Common myeloid progenitor, CD34-positive (primary cell): ENCODE measurements at places on chromosomes 3 and 15.

DNA sequence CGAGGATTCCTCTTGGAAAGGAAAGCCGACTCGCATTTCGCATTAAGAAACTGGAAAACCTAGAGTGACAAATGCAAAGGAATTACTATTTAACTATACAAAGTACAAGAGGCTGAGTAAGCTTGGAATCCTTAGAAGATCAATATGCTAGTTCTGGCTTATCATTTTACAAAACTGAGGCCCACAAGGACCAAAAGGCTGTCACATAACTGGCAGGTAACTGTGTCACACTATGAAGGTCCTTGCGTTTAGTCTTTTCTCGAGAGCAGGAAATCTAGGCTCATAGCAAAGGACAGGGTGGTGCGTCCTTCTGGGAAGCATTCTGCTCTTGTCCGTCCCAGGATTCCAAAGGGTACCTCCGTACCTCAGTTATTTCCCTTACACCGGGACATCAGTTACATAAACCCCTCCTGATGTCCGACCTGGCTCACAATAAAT is 629 bp downstream of the RPL24 start:
- no peak for DNase-seq

GRCh38 chr3:116561529-116561928 is 116.2 kb upstream of the LSAMP start:
- DNase-seq = no peak

DNA sequence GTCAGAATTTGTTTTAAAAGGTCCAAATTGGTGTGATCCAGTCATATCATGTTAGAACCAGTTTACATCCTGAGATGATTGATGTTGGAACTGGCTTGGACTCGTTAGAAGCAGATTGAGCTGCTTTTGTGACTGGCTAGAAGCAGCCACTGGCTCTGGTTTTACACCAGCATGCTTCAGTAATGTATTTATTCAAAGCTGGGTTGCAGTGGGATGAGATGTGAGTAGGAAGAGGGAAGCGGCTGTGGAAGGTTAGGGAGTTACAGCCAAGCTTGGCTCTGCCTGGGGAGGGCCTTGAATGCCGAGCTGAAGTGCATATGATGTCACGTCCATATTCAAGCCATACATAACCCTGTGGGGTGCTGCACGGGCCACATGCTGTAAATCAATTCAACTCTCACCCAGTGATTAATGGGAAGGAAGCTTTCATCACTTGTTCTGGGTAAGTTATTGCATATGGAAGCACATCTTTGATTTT is 104.0 kb upstream of the SMAD3 start:
- DNase-seq = peak; percentile 19

GRCh38 chr15:35998663-35999602 is 453.0 kb upstream of the DPH6 start:
- DNase-seq = no peak

DNA sequence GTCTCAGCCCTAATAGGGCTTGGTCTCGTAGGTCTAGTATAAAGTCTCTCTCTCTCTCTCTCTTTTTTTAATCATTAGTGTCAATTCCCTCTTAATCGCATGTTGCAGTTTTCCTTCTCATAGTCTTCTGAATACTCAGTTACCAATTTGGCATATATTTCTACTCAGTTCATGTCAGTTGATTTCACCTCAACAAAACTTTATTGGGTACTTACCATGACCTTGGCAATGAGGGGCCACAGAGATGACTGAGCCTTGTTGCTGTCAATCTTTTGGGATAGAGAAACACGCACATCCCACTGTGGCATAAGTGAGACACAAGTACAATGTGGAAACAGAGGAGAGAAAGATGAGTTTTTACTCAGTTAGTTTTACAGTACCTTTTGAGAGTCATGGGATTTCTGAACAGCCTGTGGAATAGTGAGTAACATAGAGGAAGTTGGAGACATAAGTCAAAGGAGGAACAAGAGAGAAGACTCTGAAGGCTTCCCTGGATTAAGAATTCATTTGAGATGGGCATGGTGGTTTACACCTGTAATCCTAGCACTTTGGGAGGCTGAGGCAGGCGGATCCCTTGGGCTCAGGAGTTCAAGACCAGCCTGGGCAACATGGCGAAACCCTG is 150.2 kb upstream of the CBLB start:
- DNase-seq = no peak

- peak; percentile 73 for DNase-seq
Observed at GRCh38 chr3:43894176-43895049, 203.7 kb downstream of the ABHD5 start.

DNA sequence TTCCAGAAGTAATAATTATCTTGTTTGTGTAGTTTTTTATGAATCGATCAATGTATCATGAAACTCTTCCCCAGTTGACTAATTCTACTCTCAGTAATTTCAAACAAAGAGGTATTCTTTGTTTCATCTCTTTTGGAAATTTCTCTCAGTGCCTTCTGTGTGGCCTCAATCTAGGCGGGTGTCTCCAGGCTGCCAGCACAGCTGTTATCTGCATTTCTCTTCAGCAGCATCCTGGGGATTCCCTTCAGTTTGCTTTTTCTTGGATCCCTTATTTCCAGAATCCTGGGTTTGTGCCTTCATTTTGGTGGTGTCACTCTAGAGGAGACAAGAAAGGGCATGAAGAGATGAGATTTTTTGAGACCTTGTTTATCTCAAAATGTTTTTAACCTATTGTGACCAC is 22.7 kb downstream of the NIPA2 start:
- no peak for DNase-seq

DNA sequence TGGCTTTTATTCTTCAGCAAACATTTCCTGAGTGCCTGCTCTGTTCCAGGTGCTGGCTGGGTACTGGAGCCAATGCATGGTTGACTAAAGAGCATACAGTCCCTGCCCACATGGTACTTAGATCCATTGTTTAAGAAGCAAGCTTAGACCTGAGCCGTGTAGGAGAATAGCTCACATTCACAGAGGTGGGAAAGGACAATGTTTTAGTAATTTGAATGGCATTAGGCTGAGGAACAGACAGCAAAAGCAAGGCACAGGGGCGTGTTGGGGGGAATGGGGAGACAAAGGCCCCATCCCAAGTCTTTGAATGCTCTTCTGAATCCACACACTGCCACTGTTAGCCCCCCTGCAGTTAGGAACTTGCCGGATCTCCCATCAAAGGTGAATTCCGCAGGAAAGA is 388.2 kb upstream of the RGMA start:
- no peak for DNase-seq

DNA sequence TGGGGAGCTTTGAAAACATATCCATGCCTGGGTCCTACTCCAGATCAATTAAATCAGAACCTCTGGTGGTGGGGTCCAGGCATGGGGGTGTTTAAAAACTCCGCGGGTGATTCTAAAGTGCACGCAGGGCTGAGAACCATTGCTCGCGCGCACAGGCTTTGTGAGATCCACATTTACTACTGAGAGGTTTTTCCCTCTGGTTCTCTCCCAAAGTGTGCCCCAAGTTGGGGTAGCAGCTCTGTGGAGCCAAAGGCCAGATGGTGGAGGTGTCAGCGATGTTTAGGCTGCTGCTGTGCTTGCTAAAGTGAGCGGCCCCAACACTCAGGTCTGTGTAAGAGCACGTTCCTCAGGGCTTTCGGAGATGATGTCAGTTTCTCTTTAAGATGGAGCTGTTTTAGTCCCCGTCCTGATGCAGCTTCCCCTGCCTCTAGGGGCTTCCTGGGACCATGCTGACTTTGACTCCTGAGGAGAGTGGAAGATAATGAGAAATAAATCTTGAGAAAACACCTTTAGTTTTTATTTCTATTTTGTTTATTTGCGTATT is 13.4 kb upstream of the MAGEF1 start:
- no peak for DNase-seq

- DNase-seq = peak; percentile 56
Observed at GRCh38 chr15:88878720-88879184, 16.6 kb downstream of the HAPLN3 start.

DNA sequence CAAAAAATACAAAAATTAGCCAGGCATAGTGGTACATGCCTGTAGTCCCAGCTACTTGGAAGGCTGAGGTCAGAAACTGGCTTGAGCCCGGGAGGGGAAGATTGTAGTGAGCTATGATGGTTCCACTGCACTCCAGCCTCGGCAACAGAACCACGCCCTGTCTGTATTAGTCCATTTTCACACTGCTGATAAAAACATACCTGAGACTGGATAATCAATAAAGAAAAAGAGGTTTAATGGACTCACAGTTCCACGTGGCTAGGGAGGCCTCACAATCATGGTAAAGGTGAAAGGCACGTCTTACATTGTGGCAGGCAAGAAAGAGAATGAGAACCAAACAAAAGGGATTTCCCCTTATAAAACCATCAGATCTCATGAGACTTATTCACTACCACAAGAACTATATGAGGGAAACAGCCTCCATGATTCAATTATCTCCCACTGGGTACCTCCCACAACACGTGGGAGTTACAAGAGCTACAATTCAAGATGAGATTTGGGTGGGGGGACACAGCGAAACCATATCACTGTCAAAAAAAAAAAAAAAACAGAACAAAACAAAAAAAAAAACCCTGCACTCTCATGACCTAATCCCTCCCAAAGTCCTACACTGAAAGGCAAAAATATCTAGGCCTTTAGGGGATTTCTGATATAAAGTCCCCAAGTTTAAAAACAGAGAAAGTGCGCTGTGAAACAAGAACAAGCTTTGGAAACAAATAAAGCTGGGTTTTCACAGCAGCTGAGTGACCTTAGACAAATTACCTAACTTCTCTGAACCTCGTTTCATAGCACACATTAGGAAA is 224.7 kb downstream of the IGSF11 start:
- DNase-seq = no peak

DNA sequence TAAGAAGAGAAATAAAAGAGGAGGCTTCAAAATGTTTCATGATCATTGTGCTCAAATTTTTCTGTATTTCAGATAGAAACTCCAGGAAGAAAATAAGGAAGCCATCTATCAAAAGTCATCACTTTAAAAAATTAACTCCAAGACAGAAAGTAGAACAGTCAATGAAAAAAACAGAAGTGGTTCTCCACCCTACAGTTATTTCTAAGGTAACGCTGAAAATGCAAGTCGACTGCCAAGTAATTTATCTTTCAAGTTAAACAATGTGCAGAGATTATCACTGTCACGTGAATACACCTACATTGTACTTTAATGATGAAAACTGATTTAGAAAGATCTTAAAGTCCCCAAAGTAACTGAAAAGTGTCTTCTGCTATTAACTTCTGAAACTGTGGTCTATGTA is 78.5 kb upstream of the SNRPA1 start:
- no peak for DNase-seq

DNA sequence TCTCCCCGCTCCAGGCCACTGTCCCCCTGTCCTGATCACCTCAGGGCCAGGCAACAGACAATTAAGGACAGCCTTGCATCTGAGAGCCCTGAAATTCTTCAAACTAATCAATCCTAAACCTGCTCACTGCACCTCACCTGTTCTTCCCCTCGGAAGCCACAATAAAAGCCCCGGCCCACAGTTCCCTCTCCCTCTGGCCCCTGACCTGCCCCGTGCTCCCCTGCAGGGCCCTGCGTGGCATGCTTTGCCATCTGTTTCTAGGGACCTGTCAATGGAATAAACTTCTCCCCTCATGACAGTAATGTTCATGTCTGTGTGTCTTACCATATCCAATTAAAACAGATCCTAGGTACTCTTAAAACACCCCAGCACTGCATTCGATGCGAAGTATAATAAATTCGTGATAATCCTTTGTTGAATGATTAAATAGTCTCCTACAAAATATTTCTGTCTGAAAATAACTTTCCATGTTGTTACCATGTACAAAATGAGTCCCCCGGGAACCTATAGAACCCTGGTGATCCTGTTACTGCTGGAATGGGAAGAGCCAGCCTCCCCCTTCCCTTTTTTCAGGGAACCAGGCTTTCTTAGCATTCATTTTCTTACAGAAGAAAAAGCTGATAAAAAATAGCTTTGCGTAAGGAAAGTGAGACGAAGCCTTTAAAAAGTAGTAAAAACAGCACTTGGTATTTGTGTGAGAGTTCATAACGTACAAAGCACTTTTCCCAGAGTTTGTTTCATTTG is 59.0 kb downstream of the ABTB1 start:
- no peak for DNase-seq

- no peak for DNase-seq
Observed at GRCh38 chr3:102688556-102688930, 253.7 kb downstream of the ZPLD1 start.

DNA sequence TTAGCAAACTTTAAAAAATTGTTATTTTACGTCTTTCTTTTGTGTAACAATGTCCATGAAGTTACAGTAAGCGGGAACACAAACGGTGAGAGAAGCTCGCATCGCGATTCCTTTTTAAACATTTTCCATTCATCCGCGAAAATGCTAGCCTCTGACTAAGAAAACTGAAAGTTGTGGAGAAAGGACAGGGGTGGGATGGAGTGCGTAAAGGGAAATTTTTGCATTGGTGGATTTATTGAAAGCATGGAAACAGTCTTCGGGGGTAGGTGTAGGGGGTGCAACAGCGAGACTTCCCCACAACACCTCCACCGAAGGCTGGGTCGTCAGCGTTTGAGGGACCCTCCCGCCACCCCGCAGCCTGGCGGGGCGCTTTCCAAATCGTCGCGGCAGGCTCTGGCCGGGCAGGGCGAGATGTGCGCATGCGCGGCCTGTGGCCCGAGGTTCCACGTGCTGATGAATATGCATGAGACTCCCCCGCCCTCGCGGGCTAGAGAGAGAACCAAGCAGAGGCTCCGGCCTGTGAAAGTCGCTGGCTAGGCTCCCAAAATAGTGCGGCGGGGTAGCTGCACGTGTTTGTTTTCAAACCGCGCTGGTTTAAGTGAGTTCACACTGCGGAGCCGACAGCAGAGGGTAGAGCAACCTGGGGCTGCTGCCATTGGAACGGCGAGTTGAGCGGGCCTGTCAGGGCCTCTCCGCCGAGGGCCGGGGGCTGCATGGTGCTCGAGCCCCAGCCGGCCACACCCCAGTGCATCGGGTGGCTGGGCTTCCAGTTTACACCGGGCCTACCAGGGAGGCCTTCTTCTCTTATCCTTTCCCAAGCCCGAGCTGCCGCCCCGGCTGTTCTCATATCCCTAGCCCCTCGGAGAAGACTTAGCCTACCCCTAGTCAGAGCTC is 9.9 kb downstream of the ZIC1 start:
- no peak for DNase-seq

GRCh38 chr15:76150513-76150912 is 90.7 kb downstream of the TMEM266 start:
- peak; percentile 74 for DNase-seq

DNA sequence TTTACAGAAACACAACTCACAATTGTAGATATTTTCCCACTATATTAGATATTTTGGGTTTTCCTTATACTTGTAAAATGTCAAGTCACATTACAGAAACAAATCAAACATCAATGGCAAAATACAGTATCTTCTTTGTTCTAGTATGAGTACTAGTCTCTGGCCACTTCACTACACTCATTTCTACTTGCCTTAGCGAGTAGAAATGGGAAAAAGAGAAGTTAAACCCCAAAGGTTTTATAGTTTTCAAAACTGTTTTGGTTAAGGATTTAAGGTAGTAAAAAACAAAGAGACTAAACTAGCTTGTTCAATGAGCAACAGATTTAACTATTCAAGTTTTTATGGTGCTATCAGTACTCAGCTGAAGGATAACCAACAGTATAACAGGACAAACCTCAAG is 81.7 kb downstream of the BTD start:
- DNase-seq = no peak

- DNase-seq = no peak
Observed at GRCh38 chr15:31474059-31474868, 147.6 kb downstream of the KLF13 start.
